Glomerular endothelial cell (primary cell): ENCODE measurements at places on chromosomes 3 and 15. TPM values are rescaled to one million over a fixed set of nuclear protein-coding genes. Genes with fewer than 3 reads are reported as not detected.
A peak's percentile ranks its signal among the peaks of the same experiment; 100 is the strongest.

DNA sequence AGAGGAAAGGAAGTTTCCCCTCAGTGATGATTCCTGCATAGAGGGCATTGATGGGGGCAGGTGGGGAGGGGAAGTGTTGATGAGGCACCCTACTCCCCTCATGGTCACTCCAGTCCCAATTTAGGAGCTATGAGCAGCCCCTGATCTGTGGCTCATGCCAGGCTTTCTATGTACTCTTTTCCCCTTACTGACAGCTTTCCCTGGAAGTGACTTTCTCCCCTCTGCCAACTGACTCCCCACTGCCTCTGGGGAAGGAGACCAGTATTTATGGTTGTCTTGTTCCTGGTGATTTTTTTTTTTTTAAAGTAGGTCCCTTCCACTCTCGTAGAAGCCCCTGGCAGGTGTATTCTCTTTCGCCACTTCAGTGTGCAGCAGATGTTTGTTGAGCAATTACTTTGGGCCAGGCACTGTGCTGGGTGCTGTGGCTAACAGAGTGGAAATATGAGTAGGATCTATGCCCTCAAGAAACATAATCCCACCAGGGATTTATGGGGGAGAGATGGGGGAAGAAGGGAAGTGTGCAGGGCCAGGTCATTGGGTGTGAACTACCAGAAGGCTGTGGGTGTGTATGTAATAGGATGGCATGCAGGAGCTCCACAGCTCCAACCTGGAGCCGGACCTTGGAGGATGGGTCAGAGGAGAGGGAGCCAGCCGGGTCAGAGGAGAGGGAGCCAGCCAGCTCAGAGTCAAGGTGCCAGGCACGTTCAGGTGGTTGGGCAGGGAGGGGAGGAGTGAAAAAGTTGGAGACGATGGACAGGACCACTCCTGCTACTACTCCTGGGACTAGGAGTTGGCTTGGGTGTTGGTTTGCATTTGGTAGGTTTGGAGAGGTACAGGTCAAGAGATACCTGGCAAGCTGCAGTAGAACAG lies 3.5 kb downstream of the SMAD6 start:
- DNase-seq = no peak

Gene CRTAP
- 171 and 237 TPM in 2 replicates for total RNA-seq

DNA sequence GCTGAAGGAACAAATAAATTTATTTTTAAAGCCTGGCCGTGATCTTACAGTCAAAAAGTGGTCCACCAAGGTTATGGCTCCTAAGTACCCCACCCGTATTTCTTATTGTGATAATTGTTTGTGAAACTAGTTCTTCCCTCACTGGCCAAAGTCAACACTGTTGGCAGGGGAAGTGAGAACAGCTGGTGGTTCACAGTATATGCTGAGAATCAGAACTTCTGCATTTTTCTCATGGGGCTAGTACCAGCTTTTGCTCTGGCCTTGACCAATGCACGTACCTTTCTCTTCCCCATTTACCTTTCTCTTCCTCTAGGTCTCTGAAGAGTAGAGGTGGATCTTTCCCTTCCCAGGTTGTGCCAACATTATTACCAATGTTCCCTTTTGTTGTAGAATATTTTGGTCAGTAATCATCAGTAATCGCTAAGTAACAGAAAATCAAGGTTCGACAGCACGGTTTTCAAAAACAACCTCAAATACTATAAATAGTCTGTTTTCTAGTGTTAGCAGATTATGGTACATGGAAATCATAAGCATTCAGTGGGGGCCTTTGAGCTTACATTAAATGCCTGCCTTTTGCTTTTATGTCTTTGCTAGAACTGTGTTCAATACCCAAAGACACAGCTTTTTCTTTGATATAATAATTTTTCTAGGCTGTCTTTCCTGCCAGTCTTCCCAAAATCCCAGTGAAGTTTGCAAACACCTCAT lies 268.0 kb downstream of the LPP start:
- no peak for DNase-seq

GRCh38 chr3:105798381-105798934 lies 70.4 kb downstream of the CBLB start:
- DNase-seq = no peak

Gene CPEB1
- not detected in 2 replicates for total RNA-seq

- DNase-seq = no peak
Measured at GRCh38 chr3:57951066-57951882, 56.9 kb upstream of the FLNB start.

GRCh38 chr3:119700920-119701734 lies 1.7 kb upstream of the CFAP91 start:
- DNase-seq = no peak

DNA sequence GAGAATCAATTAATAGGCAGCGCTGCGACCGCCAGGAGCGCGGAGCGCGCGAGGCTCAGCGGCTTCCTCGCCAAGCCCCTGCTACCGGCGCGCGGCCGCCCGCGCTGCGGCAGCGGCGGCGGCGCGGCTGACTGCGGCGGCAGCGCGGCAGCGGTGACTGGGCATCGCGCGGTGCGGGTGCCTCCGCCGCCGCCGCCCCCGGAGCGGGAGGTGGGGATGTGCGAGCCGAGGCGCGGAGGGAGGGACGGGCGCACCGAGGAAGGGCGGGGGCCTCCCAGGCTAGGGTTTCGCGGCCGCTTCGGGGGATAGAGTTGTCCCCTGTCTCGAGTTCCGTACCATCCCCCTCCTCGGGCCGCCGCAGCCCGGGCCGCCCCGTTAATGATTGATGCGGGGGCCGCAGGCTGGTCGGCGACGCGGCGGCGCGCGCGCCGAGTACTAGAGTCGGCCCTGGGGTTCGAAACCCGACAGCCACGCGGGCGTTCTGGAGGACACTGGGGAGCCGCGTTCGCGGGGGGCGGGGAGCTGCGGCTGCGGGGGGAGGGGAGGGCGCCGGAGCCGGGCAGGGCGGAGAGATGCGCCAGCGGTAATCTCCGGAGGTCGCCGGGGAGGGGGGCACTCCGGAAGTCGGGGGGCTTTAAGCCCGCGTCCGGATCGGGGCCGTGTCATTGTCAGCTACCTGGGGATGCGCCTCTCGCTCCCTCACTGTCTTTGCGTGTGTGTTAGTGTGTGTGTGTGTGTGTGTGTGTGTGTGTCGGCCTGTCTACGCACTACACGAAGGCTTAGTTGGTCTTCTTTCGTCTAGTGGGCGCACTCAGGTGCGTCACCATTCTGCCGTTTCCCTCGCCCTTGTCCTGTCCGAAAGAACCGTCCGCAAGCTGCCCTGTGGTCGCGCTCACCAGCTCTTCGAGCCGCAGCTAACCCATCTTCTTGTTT lies at the start of gene PAQR9:
PAQR9 (minus strand) TSS at position 159 of the 933 bp plus-strand sequence. CDS start 338 bp downstream, outside the sequence.
- DNase-seq = no peak

- no peak for DNase-seq
Measured at GRCh38 chr3:46087871-46088270, 60.6 kb upstream of the XCR1 start.

Gene GREM1
- 18.3 and 58.2 TPM in 2 replicates for total RNA-seq

Gene FAM227B
- 4.7 and 5.2 TPM in 2 replicates for total RNA-seq

DNA sequence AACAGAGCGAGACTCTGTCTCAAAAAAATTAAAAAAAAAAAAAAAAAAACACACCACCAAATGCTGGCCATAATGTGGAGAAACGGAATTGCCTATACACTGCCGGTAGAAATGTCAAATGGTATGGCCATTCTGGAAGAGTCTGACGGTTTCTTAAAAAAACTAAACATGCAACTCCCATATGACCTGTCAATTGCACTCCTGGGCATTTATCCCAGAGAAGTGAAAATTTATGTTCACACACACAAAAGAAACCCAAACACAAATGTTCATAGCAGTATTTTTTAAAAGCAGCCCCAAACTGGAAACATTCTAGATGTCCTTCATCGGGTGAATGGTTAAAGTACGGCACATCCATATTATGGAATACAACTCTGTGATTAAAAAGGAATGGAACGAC lies 66.1 kb downstream of the LRIG1 start:
- DNase-seq = no peak

GRCh38 chr15:89690276-89691218 lies at the start of the genes PEX11A and WDR93:
Gene PEX11A (minus strand): TSS chr15:89690754. CDS start chr15:89690632, 122 bp downstream.
Gene WDR93 (plus strand): TSS chr15:89690811. CDS start chr15:89701747, 10,936 bp downstream.
- no peak for DNase-seq

GRCh38 chr3:54347060-54347459 lies 224.7 kb downstream of the CACNA2D3 start:
- no peak for DNase-seq

DNA sequence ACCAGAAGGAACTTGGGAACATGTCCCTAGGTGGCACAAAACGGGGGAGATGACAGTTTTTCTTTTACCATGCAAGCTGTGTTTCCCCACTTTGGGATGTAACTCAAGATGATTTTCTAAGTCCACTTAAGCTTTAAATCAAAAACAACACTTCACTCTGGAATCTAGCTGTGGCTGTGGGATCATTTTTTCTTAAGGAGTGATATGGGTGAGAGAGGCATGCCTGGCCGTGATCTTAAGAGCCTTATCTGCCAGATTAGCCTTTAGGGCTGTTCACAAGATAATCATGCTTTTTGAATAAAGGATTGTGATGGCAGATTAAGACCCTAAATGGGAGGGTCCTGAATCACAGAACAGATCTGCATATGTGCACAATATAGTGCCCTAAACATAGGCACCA lies 384.8 kb upstream of the SEMA6D start:
- DNase-seq = no peak

Gene STAB1
- 277 and 404 TPM in 2 replicates for total RNA-seq

Gene CFAP91
- 0.10 and 0.70 TPM in 2 replicates for total RNA-seq

- DNase-seq = peak; percentile 57
Measured at GRCh38 chr3:52685709-52686691, at the start of the genes GNL3 and PBRM1. Gene GNL3 (plus strand): TSS chr3:52686032. CDS start chr3:52686093, 61 bp downstream. Gene PBRM1 (minus strand): TSS chr3:52685913.
